ENCODE measurements at places on chromosomes 5 and 9.

GRCh38 chr9:109880276-109881169, 100.5 kb downstream of the PALM2AKAP2 start:
- no peak for DNase-seq

DNA sequence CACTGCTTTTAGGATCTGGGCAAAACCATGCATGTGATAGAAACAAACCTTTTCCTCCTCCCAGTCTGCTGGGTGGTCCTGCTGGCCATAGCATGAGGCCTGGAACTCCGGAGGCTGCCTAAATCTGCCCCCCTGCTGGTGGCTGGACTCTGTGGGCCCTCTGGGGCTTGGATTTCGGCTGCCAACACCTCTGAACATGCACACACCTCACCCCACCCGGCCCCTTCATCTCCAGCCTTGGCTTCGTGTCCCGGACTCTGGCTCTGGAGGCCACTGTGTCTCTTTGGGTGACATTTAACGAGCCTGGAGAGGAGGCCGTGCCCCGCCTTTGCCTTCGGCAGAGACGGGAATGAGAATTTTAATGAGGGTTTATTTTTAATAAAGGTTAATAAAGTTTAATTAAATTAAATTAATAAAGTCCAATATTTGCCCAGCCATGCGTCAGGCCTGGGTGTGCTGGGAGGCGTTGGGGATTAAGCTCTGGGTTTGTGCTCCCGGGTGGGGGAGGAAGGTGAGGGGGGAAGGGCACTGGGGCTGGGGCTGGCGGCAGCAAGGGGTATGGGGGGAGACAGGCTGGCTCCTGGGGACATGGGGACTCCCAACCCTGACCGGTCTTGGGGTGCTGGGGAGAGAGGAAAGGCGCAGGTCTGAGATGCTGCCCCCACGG, 251.8 kb downstream of the PBX3 start:
- DNase-seq = no peak

DNA sequence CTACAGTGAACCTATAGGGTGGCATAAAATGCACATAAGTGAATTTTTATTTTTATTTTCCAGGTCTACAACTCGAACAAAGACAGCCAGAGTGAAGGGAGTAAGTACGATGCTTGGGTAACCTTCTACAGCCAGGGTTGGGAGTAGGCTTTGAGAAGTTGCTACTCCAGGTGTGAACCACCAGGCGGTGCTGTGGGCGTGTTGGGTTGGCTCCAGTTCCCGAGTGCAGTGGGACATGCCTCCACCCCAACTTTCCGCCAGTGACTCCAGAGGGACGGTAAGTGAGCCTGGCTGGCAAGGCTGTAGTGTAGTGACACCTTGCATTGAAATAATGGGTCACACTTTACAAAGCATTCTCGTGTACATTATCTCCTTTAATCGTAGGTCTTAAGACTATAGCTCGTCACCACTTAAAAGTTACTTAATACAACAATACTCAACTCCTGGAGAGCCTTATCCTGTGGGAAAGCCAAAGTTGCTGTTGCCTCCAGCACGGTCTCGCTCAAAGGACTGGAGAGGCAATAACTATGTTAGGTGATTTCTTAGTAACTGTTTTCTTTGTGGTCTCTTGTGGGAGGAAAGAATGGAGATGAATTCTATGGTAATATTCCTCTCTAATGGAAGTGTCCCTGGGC, 244.0 kb downstream of the ARHGAP26 start:
- DNase-seq = no peak

GRCh38 chr9:101566904-101567724, 27.7 kb downstream of the PPP3R2 start:
- DNase-seq = no peak

DNA sequence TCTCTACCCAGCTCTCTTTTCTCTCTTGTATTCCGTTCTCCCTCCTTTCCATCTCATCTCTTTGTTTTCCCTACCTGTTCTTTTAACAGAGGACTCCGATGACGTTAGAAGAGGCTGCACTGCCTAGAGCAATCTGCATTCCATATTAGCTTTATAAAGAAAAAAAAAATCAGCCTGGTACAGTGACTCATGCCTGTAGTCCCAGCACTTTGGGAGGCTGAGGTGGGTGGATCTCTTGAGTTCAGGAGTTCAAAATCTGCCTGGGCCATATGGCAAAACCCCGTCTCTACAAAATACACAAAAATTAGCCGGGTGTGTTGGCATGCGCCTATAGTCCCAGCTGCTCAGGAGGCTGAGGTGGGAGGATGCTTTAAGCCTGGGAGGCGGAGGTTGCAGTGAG, 49.0 kb downstream of the DAPK1 start:
- no peak for DNase-seq

- DNase-seq = no peak
Observed at GRCh38 chr9:99845063-99845462, 23.4 kb downstream of the NR4A3 start.

- DNase-seq = no peak
Observed at GRCh38 chr9:122239722-122240121, 11.0 kb upstream of the LHX6 start.

DNA sequence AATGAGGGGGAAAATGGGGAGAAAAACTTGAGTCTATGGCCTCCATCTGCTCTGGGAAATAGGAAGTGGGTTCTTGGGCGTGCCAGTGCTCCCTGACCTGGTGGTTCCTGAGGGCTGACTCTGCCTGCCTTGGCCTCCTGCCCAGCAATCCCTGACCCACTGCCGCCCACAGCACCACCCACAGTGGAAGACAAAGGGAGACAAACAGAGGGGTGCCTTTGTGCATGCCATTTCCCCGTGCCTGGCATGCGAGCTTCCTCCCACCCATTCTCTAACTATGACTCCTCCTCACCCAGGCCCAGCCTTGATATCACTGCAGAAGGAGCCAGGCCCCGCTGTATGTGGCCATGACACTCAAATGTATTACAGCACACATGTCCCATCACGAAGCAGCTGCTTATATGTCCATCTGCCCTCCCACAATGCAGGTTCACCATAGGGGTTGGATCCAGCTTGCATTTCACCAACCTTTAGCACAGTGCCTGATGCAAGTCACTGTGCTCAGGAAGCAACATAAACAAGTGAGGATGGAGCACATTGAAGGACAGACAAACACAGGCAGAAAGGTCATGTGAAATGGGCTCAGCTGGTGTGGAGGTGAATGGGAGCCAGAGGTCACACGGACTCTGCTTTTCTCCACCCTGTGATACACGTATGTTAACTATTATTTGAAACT, 84.4 kb downstream of the ADRB2 start:
- peak; percentile 27 for DNase-seq

- peak; percentile 31 for DNase-seq
Observed at GRCh38 chr9:14221558-14221957, 92.4 kb downstream of the NFIB start.

DNA sequence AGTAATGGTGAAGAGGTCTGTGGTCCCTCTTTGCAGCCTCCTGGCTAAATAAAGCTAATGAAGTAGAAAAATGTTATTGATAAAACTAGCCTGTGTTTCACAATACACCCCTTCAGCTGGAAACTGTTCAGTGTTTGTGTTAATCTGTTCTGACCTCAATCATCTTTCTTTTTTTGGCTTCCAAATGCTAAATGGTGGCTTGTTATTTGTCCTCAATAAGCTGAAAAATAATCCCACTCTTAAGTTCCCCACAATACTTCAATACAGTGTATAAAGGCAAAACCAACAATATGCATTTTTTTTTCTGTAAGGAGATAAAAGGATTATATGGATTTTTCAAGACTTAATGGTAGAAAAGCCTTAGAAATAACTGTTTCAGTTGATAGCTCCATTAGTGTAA, 560.5 kb downstream of the TUSC1 start:
- DNase-seq = no peak

DNA sequence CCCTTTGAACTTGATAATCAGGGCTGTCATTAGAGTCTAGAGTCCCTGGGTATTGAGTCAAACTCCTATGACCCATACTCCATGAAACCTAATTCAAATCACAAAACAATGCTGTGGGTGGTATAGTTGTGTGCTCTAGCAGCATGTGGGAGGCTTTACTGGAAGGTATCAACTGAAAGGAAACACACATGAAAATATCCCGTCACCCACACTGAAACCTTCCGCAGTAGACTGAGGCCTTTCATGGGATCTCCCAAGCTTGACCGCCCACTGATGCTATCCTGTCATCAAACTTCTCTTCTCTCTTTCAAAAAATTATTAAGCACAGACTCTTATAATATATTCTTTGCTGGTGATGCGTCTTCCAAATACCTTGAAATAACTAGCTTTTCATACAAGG, 569.1 kb upstream of the MEF2C start:
- no peak for DNase-seq

DNA sequence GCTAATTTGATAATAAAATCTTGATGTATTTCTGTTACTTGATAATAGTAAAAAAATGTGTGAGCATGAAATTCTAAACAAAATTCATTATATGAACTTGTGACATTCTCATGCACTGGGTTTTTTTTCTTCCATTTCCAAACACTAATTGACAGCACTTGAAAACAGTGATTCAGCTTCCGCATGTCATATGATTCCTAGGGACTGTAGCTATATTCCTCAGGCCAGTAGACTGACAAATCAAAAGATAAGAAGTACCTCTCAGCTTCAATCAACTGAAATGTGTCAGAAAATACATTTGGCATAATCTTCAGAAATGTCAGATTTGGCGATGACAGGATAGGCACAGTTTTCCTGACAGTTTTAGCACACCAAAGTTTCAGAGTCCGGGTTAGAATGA, 52.5 kb downstream of the EFNA5 start:
- no peak for DNase-seq

DNA sequence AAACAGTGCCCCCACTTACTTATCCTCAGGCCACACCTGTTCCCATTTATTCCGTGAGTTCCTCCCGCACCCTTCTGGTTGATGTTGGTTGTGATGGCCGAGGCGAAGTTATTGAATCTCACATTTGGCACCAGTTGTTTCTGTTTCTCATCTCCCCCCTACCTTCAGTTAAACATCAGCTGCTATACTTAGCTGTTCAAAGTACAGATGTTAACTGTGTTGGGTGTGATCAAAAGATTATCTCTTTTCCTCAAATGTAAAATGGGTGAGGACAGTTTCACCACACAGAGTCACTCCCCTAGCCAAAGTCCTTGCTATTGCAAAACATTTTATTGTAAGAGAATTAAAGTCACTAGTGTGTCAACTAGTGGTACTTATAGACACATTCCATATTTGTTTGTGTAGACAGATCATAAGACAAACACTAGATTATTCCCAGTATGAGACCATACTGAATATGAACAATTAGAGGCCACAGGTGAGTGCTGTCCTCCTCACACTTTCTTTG, 43.2 kb upstream of the PRSS3 start:
- no peak for DNase-seq

GRCh38 chr9:131657940-131658339, 81.9 kb downstream of the RAPGEF1 start:
- no peak for DNase-seq

DNA sequence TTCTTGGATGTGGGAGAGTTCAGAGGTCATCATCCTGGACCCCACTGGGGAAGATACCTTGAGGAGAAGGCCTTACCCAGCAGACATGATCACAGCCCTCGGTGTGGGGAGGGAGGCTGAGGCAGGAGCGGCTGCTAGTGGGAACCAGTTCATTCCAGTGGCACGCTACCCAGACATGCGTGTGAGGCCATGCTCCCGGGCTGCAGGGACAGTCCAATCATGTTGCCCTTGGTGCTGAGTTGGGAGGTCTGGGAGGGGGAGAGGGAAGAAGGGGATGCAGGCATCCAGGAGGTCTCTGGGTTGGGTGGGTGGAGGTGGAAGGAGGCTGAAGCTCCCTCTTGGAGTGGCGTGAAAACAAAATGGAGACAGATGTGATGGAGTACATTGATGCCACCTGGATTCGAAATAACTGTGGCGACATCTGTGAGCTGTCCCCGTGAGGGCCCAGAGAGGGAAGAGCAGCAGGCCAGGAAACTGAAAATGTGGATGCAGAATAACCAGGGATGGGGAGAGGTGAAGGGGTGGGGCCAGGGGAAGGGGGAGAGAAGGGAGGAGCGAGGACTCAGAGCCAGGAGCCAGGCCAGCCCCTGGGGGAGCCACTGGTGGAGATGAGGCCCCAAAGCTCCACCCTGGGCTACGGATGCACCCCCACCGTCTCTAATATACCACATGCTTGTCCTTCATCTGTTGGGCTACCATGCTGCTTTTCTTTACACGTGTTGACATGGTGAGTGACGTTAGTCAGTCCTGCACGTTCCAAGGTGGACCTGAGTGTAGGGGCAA, 16.2 kb downstream of the NDUFS6 start:
- DNase-seq = no peak

- no peak for DNase-seq
Observed at GRCh38 chr5:174421408-174421805, 303.0 kb upstream of the MSX2 start.

DNA sequence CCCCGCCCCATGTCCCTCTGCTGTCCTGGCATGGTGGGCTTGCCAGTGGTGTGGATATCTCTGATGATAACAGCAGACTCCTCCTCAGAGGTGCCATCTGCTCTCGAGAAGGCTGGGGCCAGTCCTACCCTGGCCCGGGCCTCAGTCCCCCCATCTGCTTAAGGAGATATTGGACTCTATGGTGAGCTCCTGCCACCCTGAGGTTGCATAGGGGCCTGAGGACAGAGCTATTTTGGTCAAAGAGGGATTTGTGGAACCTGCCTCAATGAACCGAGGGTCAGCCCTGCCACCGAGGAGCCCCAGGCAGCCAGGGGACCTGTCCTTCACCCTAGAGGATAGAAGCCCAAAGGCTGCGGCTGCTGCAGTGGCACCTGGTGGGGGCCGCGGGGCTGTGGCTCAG, 32.6 kb downstream of the NTNG2 start:
- no peak for DNase-seq

GRCh38 chr5:157269761-157270272, 3.9 kb downstream of the CYFIP2 start:
- DNase-seq = no peak

DNA sequence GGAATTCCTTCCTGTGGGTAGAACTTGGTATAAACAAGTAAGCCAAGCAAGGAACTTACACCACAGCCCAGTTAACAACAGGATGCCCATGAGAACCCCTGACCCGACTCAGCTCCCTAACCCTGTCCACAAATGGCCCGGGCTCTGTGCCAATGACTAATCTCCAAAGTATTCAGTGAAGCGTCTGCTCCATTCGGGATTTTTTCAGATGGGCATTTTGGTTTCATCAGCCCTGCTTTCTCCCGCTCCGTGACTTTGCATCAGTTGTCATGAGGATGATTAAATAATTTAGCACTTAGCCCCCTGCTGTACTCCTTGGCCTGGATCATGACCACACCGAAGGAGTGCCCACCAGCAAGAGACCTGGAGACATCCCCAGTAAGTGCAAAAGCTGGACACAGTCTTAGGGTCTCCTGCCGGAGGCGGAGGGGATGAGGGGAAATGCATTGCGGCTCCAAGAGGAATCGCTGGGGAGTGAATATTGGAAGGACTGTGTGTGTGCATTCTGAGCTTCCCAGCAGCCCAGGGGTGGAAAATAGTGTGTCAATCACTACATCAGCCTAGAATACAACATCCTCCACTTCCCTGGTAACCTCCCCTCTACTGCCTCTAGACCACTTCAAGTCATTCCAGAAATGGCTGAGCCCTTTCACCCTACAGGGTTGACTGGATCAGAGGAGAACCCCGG, 41.4 kb upstream of the DNAH5 start:
- DNase-seq = peak; percentile 53

GRCh38 chr9:92668746-92669526, 995 bp downstream of the IPPK start:
- no peak for DNase-seq
